ENCODE measurements at places on chromosomes 6 and 20. TPM values are rescaled to one million over a fixed set of nuclear protein-coding genes. Genes with fewer than 3 reads are reported as not detected.

The GRIK2 gene
- total RNA-seq: 1.1 TPM

The KCNG1 gene
- 13.5 TPM for total RNA-seq

The E2F1 gene
- total RNA-seq: 16.1 TPM

The MEI4 gene
- not detected for total RNA-seq

The SEMG1 gene
- not detected for total RNA-seq

The SLC35D3 gene
- total RNA-seq: under 0.01 TPM

The SRSF3 gene
- total RNA-seq: 120 TPM

All from regular cardiac myocyte (primary cell).